ENCODE measurements at places on chromosomes 2 and 18.

DNA sequence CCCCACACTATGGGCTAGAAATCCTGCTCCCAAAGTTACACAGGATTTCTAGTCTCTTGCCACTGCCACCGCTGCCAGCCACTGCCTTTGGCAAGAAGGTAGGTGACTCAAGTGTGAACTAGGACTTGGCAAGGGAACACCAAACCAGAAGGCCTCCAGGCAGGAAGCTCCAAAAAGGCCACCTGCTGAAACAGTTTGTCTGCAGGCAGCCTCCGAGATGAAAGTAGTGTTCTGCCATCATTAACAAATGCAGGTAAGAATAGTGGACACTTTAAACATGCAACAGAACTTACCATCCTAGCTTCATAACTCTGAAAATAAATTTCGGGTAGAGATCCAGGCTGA lies 3.9 kb downstream of the ANKRD44 start:
- no peak for DNase-seq

GRCh38 chr2:174051741-174052583 lies 86.8 kb upstream of the SP3 start:
- no peak for DNase-seq

- no peak for DNase-seq
Observed at GRCh38 chr2:55099878-55100820, 49.9 kb upstream of the RTN4 start.

DNA sequence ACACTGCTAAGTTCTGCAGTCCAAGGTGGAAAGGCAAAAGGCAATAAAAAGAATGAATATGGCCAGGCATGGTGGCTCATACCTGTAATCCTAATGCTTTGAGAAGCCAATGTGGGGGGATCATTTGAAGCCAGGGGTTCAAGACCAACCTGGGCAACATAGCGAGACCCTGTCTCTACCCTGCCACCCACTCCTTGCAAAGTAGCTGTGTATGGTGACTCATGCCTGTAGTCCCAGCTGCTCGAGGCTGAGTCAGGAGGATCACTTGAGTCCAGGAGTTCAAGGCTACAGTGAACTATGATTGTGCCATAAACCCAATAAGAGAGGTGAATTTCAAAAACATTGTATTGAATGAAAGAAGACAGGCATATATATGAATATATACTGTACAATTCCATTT lies 2.4 kb downstream of the MYL12B start:
- DNase-seq = no peak

DNA sequence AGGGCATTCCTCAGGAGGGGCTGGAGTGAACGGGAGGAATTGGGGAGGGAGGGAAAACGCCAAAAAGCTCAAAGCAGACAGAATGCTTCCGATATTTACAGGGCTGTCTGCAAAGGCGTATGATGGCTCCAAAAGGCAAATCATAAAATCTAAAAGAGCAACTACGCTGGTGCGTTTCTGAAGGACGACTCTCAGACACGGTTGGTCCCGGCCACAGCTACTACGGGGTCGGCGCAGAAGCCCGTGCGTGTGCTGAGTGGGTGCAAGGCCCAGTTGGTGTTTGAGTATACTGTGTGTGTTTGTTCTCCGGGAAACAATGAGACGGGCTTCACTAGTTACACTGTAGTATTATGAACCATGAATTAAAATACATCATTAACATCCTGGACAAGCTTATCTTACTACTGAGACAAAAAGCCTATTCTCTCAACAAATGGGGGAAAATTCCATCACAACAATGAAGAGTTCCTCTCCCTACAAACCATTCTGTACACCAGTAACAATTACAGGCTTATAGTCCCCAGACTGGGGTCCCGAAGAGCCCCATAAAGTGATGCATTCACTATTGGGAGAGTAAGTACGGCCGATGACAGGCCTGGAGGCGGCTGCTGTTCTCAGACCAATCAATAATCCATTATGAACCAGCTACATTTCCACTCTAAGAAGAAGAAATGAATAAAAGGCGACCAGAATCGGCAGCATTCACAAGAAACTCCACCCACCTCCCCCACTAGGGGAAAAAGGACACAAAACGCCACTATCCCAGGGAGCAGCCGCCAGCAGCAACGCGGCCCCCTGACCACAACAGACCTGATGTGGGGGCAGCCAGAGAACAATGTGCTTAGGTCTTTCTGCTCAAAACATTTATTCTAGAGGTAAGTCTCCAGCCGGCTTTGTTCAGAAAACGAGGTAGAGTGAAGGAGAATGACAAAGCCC lies 43.4 kb downstream of the ZNF516 start:
- DNase-seq = peak; percentile 17

- no peak for DNase-seq
Observed at GRCh38 chr2:165681841-165682240, 112.2 kb downstream of the GALNT3 start.

DNA sequence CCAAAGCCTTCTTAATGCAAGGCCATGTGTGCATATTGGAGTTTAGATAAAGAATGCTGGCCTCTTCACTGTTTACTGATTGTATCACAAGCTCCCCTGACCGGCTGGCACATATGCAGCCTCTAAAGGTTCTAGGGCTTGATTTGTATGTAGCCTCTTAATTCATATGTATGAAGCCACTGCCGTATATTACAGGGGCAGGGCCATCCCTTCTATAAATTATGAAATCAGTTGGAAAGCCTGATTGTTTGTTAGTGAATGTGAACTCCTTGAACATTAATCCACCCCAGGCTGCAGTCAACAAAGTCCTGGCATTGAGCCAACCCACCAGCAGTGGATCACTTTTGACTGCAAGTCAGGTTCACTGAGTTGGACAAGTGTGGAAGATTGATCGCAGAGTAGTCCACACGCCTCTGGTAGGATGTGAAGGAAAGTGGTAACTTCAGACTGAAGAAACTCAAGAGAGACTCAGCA lies 61.6 kb upstream of the PARD3B start:
- peak; percentile 73 for DNase-seq

DNA sequence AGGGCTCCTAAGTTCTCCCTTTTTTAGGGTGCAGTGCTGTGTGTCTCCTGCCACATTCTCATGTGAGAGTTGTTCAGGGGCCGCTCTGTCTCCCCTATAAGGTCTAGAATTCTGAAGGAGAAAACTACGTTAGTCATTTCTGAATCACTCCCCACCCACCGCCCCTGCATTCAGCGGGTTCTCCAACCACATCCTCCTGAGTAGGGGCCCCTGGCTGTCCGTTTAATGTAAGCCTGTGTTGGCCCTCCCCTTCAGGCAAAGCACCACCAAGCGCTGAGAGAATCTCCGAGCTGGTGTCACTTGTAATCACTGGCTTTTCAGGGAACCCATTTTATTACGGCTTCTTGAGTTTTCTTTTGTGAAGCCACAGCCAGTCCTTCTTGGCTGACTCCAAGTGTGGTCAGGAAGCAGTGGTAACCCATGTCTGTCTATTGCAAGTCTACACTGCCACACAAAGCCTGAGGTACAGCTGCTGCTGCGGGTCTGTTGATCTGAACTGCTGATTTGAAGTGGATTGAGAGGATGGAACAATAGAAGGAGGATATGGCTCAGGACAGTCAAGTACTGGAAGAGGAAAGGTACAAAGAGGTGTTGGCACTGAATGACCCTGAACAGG lies 16.9 kb downstream of the LCT start:
- DNase-seq = no peak

GRCh38 chr18:60506190-60506589 lies 133.6 kb upstream of the MC4R start:
- DNase-seq = no peak

- DNase-seq = peak; percentile 46
Observed at GRCh38 chr18:39053571-39053970, 1488.0 kb upstream of the CELF4 start.

DNA sequence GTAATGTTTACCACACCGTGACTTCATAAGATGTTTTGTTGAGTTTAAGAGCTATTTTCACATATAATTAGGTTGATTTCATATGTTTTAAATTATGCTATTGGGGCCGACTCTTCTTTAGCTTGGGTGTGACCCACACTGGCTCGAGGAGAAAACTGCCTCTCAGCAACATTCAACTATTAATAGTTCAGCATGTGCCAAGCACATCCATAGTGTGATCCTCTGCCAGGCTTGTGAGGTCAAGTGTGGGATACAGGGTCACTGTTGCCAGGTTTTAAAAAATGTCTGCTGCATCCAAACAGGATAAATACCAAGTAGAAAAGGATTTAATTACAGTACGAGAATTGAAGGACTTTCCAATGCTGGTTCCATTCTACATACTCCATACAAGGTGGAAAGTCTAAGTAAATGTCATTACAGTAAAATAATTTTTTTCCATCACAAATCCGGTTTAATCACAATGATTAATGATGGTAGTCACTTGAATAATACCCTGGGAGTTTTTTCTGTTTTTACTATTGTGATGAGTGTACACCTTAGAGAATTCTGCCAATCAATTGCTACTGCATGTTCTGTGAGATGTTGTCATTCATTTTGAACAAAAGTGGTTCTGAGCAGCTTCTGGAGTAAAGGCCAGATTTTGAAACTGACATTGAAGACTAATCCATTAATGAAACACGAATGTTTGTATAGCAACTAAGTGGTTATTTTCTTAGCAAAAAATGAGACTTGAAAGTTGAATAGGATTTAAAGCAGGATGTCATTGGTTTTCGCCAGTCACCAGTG lies 84.5 kb downstream of the ABI2 start:
- no peak for DNase-seq

DNA sequence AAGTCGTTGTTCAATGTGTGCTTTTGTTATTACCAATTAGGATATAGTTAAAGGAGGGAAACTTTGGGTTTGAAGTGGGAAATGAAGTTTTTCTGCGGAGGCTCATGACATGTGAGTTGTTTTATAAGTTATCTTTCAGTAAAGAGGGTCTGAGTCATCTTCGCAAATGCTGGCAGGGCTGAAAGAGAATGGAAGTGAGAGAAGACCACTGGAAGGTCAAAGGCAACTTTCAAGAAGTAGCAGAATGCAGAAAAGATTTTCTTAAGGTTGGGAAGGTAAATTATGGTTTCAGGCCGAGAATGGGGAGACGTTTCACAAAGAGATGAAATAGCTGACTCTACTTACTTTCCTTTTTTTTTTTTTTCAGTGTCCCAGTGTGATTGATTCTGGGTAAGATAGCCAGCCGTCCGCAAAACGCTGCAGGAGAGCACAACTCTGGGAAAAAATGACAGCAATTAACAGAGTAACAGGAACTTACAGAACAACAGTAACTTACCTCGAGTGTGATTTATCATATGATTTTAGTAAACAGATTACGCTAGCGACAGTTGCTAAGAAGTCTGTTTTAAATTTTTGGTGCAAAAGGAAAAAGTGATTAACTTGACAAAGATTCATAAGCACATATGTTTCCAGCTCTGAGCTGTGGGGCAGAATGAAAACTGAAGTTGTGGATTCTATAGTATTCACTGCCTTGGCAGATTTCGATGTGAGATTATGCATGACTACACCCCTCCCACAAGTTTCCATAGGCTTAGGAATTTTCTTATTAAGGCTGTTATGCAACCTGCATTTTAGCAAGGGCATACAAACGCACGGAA lies 46.8 kb upstream of the ACTR3 start:
- DNase-seq = no peak

- no peak for DNase-seq
Observed at GRCh38 chr2:110105608-110106467, 9.8 kb downstream of the MALL start.

GRCh38 chr2:164178835-164179465 lies 442.3 kb downstream of the GRB14 start:
- no peak for DNase-seq

DNA sequence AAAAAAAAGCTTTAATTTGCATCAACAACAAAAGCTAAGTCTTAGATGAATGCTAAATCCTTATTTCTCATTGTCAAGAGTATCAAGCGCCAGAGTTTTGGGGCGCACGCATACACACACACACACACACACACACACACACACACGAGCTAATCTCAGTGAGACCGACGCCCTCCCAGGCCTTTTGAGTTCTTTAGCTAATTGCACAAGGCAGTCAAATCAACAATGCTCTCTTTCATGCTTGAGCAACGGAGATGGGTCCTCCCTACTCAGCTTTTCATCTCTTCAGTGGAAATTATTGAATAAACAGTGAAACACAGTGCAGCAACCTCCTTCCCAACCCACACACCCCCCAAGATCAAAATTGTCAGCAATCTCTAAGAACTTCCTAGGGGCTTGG lies 19.2 kb downstream of the GKN1 start:
- peak; percentile 51 for DNase-seq

GRCh38 chr2:79447463-79447862 lies 65.4 kb upstream of the CTNNA2 start:
- no peak for DNase-seq

- no peak for DNase-seq
Observed at GRCh38 chr2:28011322-28011737, 120.8 kb downstream of the BABAM2 start.

DNA sequence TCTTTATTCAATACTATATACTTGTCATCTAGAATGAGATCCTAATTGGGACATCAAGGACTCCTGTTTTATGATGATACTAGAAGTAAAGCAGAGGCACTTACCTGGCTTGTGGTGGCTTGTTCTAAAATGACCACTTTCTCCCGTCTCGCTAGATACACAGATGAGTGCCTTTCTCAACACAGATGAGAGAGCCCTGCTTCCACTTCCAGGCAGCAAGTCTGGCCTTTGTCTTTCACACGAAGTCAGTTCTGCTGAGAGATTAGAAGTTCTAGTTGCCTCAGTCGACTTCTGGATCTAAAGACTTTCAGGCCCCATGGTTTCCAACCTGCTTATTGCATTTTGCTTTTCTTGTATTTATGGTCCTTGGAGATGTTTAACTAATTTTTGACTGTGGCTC lies 70.3 kb downstream of the PPP1R1C start:
- DNase-seq = peak; percentile 24

DNA sequence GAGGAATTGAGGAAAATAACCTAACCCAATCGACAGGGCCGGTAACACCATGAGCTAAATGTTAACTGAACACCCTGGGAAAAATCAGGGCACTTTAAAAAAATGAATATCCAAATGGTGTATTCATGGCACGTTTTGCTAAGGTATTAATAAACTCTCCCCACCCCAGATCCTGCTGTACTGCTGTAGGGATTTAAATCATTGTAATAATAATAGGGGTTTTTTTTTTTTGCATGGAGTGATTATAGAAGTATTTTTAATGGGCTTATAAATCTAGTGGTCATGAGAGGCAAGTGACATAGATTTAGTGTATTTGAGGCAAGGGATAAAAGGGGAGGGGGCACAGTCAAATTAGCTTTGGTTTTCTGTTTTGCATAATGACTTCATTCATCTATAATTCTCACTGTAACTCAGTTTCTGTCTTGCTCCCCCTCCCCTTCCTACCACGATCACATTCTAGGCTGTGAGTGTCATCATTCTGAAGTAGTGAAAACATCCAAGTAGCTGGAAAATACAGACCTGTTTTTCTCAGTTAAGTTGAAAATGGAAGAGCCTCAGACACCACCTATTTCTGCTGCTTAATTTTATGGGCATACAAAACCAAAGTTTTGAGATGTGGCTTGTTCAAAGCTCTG lies 18.2 kb upstream of the MGAT5 start:
- DNase-seq = no peak

GRCh38 chr18:78721981-78722380 lies 257.6 kb upstream of the SALL3 start:
- DNase-seq = no peak

- no peak for DNase-seq
Observed at GRCh38 chr2:231929961-231930592, 3.9 kb upstream of the NPPC start.

Measured in NCI-H1417 (cell line).